ENCODE measurements at places on chromosomes 7 and 10. TPM values are rescaled to one million over a fixed set of nuclear protein-coding genes. Genes with fewer than 3 reads are reported as not detected.

The OR2A12 gene
- 0.04 TPM for polyA plus RNA-seq

The OR2A1 gene
- polyA plus RNA-seq = 0.42 TPM

The ARMC10 gene
- 67.3 TPM for polyA plus RNA-seq

The MINDY4 gene
- polyA plus RNA-seq = 11.5 TPM

The PARP12 gene
- 12.5 TPM for polyA plus RNA-seq

The DUSP5 gene
- 13.9 TPM for polyA plus RNA-seq

The ZNF316 gene
- polyA plus RNA-seq = 56.5 TPM
